ENCODE measurements at places on chromosomes 16 and 17.

GRCh38 chr17:68257934-68258333, 10.1 kb downstream of the AMZ2 start:
- no peak for DNase-seq

GRCh38 chr16:3157229-3158025, 22.6 kb downstream of the ZNF213 start:
- DNase-seq = peak; percentile 76

- peak; percentile 39 for DNase-seq
Observed at GRCh38 chr17:76725580-76726230, 701 bp downstream of the JMJD6 start.

- DNase-seq = no peak
Observed at GRCh38 chr17:67679225-67679624, 38.5 kb upstream of the NOL11 start.

DNA sequence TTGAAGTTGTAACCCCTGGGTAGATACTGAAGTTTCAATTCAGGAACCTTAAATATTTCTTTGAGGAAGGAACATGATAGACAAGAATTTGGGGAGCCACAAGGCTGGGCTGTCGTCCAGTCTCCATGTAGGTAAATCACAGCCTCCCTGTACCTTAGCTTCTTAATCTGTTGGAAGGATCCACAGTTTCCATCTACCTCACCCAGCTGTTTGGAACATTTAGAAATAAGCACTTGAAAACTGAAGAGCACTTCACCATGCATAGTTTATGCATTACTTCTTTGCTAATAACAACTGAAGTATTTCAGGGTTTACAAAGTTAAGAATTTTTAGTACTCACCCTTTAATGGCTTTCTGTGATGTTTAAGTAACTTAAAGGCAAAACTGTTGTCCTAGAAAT, 17.2 kb downstream of the TXNDC11 start:
- DNase-seq = no peak

DNA sequence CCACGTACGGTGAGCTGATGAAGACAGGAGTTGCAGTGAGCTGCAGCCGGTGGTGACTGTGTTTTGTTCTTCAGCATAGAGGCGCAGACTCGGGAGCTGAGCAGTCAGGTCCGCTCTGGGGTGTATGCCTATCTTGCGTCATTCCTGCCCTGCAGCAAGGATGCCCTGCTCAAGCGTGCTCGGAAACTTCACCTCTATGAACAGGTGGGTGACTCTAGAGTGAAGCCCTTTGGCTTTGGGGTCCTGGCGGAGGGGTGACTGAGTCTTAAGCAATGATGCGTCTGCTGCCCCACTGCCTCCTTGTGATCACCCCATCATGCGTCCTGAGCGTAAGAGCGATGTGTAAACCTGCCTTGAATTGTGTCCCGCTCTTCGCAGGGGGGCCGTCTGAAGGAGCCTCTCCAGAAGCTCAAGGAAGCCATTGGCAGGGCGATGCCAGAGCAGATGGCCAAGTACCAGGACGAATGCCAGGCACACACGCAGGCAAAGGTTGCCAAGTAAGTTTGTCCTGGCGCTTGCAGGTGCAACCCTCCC, 22.9 kb downstream of the UBN1 start:
- DNase-seq = no peak

- DNase-seq = no peak
Observed at GRCh38 chr16:48574766-48575165, 35.2 kb downstream of the N4BP1 start.

- no peak for DNase-seq
Observed at GRCh38 chr16:67641779-67642708, 2.9 kb upstream of the CARMIL2 start.

DNA sequence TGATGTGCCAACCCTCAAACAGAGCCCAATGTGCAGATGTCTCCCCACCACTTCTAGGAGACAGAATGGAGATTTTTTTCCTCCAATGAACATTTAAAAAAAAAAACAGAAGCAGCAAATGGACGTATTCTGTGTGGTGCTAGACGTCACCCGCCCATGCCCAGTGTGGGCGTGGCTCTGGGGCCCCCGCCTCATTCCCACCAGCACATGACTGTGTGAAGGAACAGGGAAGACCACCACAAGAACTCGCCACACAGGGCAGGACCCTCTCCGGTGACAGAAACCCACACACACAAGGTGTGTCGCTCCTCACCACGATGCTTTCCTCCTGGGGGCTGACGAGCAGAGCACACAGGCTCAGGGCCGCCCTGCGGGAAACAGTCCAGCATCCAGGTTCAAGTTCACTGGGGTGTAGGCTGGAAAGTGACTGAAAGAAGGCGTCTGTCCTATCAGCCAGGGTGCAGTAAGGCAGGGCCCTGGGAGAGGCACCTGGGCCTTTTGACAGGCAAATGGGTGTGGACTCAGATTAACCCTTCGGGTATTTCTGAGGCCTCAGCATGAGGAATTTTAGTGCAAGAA, 53.5 kb downstream of the KLHDC4 start:
- no peak for DNase-seq

GRCh38 chr17:41692722-41693521, 4.2 kb downstream of the EIF1 start:
- no peak for DNase-seq

GRCh38 chr17:751269-752001, 629 bp downstream of the GEMIN4 start:
- DNase-seq = peak; percentile 15

GRCh38 chr17:40604327-40605080, 39.2 kb upstream of the CCR7 start:
- DNase-seq = no peak

- no peak for DNase-seq
Observed at GRCh38 chr17:48632579-48633265, 6.6 kb upstream of the HOXB9 start.

DNA sequence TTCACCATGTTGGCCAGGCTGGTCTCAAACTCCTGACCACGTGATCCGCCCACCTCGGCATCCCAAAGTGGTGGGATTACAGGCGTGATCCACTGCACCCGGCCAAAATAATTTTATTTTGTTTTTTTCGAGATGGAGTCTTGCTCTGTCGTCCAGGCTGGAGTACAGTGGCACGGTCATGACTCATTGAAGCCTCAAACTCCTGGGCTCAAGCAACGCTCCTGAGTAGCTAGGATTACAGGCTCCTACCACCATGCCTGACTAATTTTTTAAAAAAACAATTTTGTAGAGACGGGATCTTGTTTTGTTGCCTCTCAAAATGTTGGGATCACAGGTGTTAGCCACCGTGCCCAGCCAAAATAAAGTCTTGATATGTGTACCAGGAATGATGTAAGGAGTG, 2.4 kb upstream of the TTLL6 start:
- DNase-seq = no peak

DNA sequence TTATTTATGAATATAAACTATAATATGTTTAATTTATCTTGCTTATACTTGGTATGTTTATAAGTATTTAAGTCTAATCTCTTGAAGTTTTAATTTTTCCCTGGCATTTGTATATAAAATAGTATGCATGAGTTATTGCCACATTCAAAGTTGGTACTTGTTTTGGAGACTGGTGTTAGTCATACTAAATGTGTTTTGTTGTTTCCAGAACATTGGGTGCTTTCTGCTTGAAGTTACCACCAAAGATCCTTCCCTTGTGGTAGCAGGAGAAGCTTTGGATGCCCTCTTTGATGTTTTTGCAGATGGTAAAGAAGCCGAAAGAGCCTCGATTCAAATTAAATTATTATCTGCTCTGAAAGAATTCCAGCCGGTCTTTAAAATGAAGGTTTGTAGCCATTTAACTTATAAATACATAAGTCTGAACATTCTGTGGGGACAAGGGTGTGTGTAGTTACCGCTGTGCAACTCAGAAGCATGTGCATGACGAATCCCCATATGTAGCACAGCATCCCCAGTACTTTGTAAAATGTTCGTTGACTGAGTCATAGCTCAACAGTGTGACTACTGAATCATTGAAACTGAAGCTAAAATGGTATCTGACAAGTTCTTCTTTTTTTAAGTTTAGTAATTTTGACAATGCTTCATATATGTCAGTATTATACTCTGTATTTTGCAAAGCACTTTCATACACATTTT, 36.4 kb downstream of the HEATR3 start:
- no peak for DNase-seq

DNA sequence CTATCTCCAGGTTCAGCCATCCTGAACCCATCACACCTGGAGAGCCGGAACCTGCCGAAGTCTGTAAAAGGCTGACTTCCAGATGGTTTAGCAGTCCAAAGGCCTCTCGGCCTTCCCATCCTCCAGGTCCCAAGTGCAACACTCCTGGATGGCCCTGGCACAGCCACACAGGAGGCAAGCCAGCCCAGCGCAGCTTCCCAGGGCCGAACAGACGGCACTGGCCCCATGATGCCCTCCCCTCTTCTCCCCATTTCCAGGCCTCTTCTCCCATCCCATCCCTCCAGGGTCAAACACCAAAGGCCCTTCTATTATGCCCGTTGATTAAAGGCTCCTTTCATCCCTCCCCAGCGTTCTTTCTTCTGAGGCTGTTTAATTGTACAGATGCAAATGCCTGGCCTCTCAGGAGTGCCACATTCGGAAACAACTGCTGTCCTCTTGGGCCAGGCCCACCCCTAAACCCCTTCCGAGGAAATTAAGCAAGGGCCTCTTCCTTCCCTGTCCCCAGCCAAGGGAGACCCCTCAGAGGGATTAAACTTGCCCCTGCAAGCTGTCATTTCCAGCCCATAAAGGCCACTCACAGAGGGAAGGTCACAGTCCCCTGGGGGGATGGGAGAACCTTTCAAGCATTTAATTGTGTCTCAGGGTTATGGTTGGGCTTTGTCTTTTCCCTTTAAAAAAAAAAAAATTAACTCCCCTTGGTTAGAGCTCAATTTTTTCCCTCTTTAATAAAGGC, 30.8 kb downstream of the AXIN2 start:
- DNase-seq = no peak

DNA sequence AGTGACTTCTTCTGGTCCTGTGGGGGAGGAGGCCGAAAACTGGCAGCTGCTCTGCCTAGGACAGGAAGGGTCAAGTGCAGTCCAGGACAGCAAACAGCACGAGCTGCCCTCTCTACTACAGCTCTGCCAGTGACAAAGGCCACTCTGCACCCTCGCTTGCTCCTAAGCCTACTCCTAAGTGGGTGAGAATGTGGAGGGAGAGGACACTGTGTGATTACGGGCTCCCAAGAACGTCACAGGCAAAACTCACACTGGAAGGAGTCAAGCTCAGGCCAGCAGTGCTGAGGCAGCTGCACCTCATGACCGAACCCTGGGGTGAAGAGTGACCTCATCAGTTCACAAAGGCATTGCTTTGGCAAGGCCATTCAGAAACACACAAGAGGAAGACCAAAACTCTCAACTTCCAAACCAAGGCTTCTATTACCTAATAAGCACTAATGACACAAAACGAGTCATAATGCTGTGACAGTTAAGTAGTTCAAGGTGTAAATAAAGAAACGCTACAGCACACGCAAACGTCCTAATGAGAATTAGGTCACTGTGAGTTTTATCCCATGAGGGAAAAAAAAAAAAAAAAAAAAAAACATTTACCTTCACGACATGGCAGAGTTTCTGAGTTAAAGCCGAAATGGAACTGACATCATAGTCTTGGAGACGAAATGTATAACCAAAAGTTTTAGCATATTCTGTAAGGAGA, 35.1 kb downstream of the MARF1 start:
- no peak for DNase-seq

DNA sequence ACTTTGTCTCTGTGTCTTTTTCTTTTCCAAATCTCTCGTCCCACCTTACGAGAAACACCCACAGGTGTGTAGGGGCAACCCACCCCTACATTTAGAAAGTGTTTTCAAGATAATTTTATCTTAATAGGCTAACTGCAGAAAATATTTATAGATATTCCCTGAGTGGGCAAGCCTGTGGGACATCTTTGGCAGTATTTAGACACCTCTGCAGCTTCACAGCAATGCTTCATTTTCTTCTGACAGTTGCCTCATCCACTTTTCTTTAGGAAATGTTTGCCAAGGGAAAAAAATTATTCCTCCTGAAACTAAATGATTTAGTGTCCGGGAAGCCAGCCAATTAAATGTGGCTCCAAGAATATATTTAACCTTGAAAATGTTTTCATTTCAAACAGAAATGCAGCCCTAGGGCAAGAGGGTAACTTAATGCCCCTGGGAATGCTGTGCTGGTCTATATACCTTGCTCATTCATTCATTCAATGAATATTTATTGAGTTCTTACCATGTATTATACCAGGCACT, 290.4 kb downstream of the ABCC12 start:
- no peak for DNase-seq

GRCh38 chr17:36947922-36948716, 635 bp upstream of the AATF start:
- DNase-seq = peak; percentile 44

DNA sequence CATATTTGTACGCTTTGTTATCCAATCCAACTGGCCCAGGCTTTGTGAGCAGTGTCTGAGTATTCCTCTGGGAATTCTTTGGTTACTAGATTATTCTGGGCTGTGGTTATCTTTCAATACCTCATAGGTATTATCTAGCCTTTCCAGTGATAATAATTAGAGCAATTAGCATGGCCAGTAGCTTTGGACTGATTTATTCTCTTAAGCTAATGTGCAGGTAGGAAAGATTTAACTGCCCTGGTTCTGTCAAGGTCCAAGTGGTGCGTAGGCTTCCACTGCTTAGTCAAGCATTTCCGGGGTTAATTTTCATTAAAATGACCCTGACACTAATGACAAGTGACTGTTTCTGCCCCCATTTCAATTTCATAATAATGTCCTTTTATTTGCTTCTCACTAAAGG, 54.2 kb upstream of the PMFBP1 start:
- DNase-seq = no peak

- no peak for DNase-seq
Observed at GRCh38 chr17:62984801-62985200, 18.8 kb downstream of the TANC2 start.

DNA sequence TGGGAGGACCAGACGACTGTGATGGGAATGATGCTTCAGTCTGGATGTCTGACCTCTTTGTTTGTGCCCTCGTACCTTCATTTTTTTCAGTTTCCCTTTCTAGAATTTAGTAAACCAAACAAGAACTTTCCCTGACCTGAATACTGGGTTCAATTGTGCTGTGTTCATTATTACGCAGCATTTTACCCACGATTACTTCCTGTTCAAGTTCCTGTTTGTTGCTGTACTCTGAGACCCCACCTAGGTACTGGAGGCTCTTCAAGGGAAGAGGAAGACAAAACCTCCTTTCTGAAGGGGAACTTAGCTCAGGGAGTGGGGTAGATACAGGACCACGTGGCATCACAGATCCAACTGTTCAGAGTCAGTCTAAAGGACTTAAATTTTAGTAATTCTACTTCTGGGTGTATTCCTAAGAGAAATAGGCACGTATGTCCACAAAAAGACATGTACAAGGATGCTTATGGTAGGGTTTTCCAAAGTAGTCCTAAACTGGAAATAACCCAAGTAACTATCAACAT, 9.2 kb upstream of the PRKCB start:
- no peak for DNase-seq

- no peak for DNase-seq
Observed at GRCh38 chr16:12674071-12674470, 129.6 kb downstream of the CPPED1 start.

DNA sequence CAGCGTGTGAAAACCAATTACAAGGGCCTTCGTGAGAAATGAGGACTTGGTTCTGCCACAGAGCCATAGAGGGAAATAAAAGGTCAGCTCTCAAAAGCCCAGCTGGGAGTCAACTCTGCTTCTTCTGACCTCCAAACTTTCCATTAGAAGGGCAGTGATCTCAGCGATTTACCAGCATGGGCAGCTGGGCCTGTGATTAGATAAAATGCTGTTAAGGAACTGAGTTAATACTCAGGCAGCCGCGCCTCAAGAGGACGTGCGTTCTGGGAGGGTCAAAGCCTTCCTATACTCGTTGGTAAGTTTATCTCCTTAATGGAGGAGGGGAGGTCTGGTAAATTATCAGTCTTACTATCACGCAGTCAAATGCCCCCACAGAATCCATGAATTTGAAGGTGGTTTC, 480.2 kb upstream of the ERCC4 start:
- DNase-seq = no peak

All from COR-L47 (cell line).